T-helper 17 cell (primary cell): ENCODE measurements at places on chromosomes 4 and X. TPM values are rescaled to one million over a fixed set of nuclear protein-coding genes. Genes with fewer than 3 reads are reported as not detected.

GRCh38 chrX:107804427-107804826 lies 21.2 kb upstream of the MID2 start:
- H3K36me3 ChIP-seq = no peaks in the 10 kb centered on the region
- H3K4me3 ChIP-seq = no peak overlapping the region
- no peak overlapping the region for H3K27ac ChIP-seq
- peaks cover 3% of the 10 kb centered on the region for H3K4me1 ChIP-seq
- no peaks in the 10 kb centered on the region for H3K27me3 ChIP-seq

DNA sequence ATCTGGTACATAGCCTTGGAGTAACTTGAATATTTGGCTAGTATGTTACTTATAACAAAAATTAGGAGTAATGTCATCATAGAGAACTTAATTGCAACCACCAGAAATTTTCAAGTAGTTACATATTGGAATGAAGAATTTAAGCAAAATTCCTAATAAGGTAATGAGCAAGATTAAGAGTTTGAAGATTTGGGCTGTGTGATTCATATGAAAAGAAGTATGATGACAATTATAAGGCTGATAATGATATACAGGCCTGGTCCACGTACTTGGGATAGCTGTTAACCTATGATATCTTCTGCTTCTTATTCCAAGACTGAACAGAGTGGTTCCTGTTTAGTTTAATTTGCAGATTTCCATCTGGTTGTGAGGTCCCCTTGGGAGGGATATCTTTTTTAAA lies 463.9 kb downstream of the RAPGEF2 start:
- no peak overlapping the region for H3K27ac ChIP-seq
- no peaks in the 10 kb centered on the region for H3K36me3 ChIP-seq
- DNase-seq = no peak
- no peak overlapping the region for H3K4me3 ChIP-seq
- no peaks in the 10 kb centered on the region for H3K27me3 ChIP-seq

DNA sequence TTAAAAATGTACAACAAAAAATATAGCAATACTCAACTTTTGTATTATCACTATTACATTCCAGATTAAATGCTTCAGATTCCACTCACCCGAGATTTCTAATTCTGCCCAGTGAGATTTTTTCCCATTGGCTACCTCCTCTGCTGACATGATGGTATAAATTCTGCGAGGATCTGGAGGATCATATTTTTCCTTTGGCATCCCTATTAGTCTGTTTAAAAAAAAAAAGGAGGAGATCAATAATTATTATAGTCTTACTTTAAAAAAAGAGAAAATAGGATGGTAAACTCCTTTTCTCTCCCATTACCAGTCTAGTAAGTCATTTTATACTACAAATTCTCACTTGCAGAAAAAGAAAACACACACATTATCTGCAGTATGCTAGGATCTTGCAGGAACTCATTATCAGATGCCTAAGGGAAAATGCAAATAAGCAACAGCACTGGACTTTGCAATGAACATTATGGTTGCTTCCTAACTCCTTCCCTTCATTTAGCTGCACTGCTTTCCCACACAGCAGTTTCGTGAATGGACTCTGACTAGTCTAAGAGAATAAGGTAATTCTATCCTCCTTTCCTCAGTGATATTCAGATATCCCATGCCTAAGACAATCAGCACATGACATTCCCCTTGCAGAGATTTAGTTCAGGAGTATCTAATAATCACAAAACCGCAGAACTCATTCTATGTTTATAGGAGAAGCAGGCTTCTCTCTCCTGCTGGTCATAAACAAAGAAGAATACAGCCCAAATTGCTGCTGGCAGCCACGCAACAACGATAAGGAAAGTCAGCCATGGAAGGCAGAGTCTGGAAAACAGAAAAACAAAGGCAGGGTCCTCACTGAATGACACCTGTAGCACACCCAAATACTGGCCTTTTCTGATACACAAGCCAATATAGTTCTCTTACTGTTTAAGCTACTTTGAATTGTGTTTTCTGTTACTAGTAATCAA lies 42.7 kb downstream of the CNOT6L start:
- H3K36me3 ChIP-seq = no peaks in the 10 kb centered on the region
- H3K4me3 ChIP-seq = peak overlapping the region; percentile 3
- H3K4me1 ChIP-seq = peaks cover 24% of the 10 kb centered on the region
- H3K27me3 ChIP-seq = no peaks in the 10 kb centered on the region
- peak overlapping the region; percentile 73 for H3K27ac ChIP-seq

GRCh38 chrX:2965965-2966364 lies 36.8 kb upstream of the ARSD start:
- DNase-seq = no peak
- H3K4me3 ChIP-seq = no peak overlapping the region
- H3K4me1 ChIP-seq = no peaks in the 10 kb centered on the region
- H3K27me3 ChIP-seq = peaks cover 9% of the 10 kb centered on the region
- H3K36me3 ChIP-seq = no peaks in the 10 kb centered on the region

- no peak overlapping the region for H3K27ac ChIP-seq
- peaks cover 56% of the 10 kb centered on the region for H3K27me3 ChIP-seq
- peaks cover 2% of the 10 kb centered on the region for H3K4me1 ChIP-seq
- H3K4me3 ChIP-seq = peak overlapping the region; percentile 28
Measured at GRCh38 chr4:140600408-140600807, 31.6 kb upstream of the UCP1 start.

DNA sequence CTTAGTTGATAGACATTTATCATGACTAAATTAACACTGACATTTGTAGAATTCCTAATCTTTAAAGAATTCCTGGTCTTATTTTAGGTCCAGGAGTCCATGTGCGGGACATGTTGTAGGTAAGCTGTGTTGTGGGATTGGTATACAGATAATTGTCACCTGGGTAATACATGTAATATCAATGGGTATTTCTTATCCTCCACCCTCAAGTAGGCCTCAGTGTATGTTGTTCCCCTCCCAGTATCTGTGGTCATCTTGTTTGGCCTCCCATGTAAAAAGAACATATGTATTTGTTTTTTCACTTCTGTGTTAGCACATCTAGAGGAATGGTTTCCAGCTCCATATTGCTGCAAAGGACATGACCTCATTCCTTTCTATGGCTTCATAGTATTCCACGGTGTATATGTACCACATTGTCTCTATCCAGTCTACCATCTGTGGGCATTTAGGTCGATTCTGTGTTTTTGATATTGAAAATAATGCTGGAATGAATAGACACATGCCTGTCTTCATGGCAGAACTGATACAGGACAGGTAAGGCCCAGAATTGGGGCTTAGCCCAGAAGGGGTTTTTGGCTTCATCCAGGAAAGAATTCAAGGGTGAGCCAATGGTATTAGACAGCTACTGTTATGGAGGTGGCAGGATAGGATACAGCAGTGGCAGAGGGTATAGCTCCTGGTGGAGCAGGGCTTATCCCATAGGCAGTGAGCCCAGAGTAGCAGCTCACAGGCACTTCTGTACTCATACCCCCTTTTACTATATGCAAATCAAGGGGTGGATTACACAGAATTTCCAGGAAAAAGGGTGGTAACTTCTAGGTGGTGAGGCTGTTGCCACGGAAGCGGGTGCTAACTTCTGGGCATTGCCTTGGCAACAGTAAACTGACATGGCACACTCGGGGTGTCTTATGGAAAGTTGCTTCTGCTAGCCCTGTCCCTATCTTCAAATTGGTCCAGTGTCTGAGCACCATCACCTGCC lies 66.1 kb upstream of the WDR1 start:
- H3K27me3 ChIP-seq = no peaks in the 10 kb centered on the region
- peaks cover 2% of the 10 kb centered on the region for H3K36me3 ChIP-seq
- peaks cover 15% of the 10 kb centered on the region for H3K4me1 ChIP-seq

GRCh38 chr4:100895556-100896197 lies 377.9 kb upstream of the EMCN start:
- peaks cover 2% of the 10 kb centered on the region for H3K36me3 ChIP-seq
- DNase-seq = no peak
- peak overlapping the region; percentile 86 for H3K4me3 ChIP-seq
- H3K27ac ChIP-seq = peak overlapping the region; percentile 95

GRCh38 chrX:41116948-41117347 lies 31.7 kb downstream of the USP9X start:
- no peaks in the 10 kb centered on the region for H3K27me3 ChIP-seq
- peak overlapping the region; percentile 32 for H3K27ac ChIP-seq
- DNase-seq = no peak
- peak overlapping the region; percentile 73 for H3K4me3 ChIP-seq
- H3K36me3 ChIP-seq = no peaks in the 10 kb centered on the region

DNA sequence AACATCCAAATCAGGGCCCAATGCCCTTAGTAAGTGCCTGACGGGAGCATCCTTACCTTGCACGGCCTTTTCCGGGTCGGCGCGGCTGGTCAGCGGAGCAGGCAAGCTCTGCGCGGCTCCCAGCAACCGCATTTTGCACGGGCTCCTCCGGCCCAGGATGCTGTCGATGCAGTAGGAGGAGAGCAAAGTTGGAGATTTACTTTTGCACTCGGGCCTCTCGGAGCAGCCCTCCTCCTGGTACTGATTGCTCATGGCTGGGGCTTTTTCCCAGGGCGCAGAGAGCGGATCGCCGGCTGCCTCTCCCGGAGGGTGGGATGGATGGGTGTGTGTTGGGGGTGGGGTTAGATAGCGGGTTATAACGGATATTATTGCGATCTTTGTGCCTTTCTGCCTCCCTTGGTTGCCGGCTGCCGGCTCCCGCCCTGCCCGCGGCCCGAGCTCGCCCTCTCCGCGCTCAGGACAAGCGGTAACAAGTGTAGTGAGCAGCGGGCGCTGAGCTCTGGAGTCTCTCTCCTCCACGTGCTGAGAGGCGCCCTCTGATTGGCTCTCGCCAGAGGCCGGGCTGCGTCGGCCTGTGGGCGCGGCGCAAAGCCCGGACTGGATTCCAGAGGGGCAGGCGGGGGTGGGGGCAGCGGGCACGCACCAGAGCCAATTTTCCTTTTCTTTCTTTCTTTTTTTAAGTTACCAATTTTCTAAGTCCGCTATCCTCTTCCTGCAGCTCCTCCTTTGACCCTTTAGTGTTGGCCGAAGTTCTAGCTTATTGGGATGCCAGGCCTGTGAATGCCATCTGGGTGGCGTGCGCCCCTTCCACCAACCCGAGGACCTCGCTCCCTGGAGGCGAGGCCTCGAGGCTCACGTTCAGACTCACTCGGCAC lies at the start of gene ARX:
Gene ARX (minus strand): TSS at position 480 of the 875 bp plus-strand sequence. CDS start 228 bp downstream, at position 252.
- H3K27me3 ChIP-seq = peaks cover 45% of the 10 kb centered on the region
- H3K27ac ChIP-seq = no peak within 1 kb of the TSS
- H3K36me3 ChIP-seq = peaks cover 4% of the 10 kb centered on the region

DNA sequence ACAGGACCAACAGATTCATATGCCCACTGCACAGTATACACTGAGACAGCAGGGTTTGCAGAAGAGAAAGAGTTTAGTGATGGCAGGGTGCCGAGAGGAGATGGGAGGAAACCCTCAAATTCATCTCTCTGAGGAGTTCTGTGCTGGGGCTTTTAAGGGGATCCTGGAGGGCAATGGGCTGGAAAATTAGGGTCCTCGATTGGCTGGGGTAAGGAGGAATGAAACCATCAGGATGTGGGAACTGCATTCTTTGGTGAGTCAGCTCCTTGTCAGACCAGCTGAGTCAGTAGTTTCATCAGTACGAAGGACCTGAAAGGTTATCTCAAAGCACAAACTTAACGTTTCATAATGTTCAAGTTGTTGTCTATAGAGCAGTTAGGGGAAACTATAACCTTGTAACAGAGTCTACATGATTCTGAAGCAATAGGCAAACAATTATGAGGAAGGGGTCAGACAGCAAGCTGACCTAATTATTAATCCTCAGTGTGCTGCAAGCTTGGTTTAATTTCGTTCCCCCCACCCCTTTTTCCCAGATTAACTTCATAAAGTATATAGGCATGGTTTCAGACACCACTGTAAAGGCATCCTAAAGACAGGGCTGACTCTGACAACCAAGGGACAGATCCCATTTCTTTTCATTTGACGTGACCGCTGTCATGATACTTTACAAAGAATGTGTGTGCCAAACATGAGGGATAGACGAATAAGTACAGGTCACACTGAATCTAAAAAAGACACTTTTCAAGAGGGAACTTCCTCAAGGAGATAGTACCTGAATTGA lies 1.5 kb upstream of the MSMO1 start:
- no peaks in the 10 kb centered on the region for H3K36me3 ChIP-seq
- no peak overlapping the region for H3K27ac ChIP-seq
- no peaks in the 10 kb centered on the region for H3K27me3 ChIP-seq
- peaks cover 21% of the 10 kb centered on the region for H3K4me1 ChIP-seq
- DNase-seq = no peak

GRCh38 chr4:57926311-57926710 lies 816.1 kb upstream of the IGFBP7 start:
- DNase-seq = no peak
- H3K4me1 ChIP-seq = no peaks in the 10 kb centered on the region
- H3K27me3 ChIP-seq = no peaks in the 10 kb centered on the region
- H3K36me3 ChIP-seq = no peaks in the 10 kb centered on the region

DNA sequence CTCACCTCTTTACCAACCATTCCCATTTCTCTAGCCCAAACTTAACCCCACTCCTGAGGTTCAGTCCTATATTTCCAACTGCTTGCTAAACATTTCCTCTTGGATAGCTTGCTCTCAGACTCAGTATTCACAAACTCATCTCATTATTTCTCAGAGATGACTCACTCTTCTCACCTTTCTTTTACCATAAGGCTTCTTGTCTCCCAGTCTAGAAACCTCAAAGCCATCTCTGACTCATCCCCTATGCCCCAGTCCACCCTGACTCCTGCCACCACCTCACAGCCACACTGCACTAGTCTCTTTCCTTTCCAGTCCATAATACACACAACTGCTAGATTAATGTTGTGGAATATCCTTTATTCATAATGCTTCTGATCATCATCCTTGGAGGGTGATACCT lies 4.8 kb downstream of the FRMPD3 start:
- peaks cover 5% of the 10 kb centered on the region for H3K36me3 ChIP-seq
- no peak overlapping the region for H3K4me3 ChIP-seq
- no peak for DNase-seq
- peaks cover 42% of the 10 kb centered on the region for H3K27me3 ChIP-seq

GRCh38 chrX:109774706-109775105 lies 41.6 kb upstream of the ACSL4 start:
- DNase-seq = no peak
- no peak overlapping the region for H3K27ac ChIP-seq
- H3K4me1 ChIP-seq = peaks cover 4% of the 10 kb centered on the region
- no peaks in the 10 kb centered on the region for H3K36me3 ChIP-seq
- H3K4me3 ChIP-seq = no peak overlapping the region
- no peaks in the 10 kb centered on the region for H3K27me3 ChIP-seq

GRCh38 chr4:184958127-184958922 lies 60.0 kb upstream of the HELT start:
- DNase-seq = no peak
- H3K4me1 ChIP-seq = peaks cover 4% of the 10 kb centered on the region
- no peaks in the 10 kb centered on the region for H3K36me3 ChIP-seq
- H3K27ac ChIP-seq = no peak overlapping the region
- H3K4me3 ChIP-seq = no peak overlapping the region

Gene DDIT4L
- not detected for total RNA-seq

Gene HAUS3
- 94.5 TPM for total RNA-seq

Gene GRSF1
- total RNA-seq = 42.0 TPM

Gene UGT8
- total RNA-seq = 0.50 TPM

Gene TMPRSS11D
- total RNA-seq = not detected

Gene KCTD8
- not detected for total RNA-seq

Gene ARX
- not detected for total RNA-seq

Gene TRIM2
- total RNA-seq = 4.3 TPM

Gene SORCS2
- not detected for total RNA-seq
